ENCODE measurements at places on chromosomes 7 and 10.

DNA sequence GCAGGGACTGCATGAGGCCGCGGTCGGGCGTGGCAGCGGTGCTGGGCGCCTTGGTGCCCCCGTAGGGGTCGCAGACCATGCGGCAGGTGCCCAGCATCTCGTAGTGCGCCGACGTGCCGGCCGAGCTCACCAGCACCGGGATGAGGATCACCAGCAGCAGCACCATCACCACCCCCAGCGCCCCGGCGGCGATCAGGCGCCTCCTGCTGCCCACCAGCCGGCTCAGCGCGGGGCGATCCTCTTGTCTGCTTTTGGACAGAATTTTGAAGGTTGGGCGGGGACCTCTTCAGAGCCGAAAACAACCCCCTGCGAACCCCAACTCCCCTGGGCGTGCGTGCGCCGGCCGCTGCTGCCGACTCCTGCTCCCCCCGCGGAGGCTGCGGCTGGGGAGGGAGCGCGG, 779 bp downstream of the C1QL3 start:
- peak; percentile 9 for DNase-seq

- peak; percentile 51 for DNase-seq
Observed at GRCh38 chr7:45890902-45891461, 2.7 kb downstream of the IGFBP1 start.

GRCh38 chr7:10245406-10245805, 728.3 kb upstream of the PHF14 start:
- no peak for DNase-seq

- DNase-seq = peak; percentile 38
Observed at GRCh38 chr10:118698421-118698820, 56.3 kb downstream of the CACUL1 start.

DNA sequence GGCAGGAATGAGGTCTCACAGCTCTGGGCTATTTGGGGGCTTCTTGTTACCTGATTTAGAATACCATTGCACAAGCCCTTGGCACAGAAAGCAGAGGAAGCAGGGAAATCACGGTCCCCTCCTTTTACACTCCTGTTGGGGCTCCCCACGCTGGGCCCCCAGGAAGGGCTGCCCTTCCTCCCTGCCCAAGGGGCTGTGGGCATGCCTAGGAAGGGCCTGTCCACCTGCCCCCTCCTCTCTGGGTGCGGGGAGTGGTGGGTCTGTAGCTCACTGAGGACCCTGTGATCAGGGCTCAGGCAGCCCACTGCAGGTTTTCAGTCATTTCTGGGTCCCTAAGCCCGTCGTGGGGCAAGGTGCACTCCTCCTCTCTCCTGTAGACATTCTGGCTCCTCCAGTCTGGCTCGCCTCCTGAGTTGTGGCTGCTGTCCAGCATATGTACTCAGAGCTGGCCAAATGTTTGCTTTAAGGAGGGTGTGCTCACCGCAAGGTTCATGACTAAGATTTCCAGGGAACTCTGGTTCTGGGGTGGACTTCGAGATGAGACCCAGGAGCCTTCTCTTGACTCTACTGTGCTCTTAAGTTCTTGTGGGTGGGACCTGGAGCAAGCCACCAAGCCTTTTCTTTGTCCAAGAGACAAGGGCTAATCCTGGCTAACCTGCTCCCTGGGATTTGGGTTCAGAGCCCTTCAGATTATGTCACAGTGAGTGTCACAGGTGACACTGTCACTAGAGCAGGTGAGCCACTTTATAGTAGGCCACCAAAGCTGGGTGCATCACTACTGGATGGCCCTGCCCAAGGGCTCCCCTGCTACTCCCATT, 56.0 kb downstream of the TACR2 start:
- DNase-seq = peak; percentile 72

DNA sequence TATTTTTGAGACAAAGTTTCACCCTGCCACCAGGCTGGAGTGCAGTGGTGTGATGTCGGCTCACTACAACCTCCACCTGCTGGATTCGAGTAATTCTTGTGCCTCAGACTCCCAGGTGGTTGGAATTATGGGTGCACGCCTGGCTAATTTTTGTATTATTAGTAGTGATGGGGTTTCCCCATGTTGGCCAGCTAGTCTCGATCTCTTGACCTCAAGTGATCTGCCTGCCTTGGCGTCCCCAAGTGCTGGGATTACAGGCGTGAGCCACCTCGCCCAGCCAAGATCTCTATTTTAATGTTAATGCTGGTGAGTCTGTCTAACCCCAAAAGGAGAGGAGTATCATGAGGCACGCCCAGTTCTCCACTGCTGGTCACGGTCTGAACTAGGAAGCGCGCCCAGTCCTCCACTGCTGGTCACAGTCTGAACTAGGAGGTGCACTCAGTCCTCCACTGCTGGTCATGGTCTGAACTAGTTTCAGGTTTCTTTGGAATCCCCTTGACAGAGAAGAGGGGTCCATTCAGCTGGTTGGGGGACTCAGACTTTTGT, 5.6 kb upstream of the LRRC27 start:
- DNase-seq = no peak

DNA sequence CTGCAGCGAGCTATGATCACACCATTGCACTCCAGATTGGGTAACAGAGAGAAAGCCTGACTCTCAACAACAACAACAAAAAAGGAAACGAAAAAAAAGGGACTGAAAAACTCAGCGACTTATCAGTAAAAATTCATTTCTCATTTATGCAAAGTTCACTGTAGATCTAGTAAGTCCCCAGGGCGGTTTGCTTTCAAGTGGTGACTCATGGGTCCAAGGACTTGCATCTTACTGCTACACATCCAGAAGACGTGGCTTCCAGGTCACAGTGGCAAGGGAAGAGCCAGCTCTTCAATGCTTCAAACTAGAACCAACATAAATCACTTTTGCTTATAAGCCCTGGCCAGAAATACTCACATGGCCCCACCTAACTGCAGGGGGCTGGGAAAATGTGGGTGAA, 178.3 kb upstream of the AUTS2 start:
- DNase-seq = peak; percentile 45

- DNase-seq = peak; percentile 49
Observed at GRCh38 chr7:81075150-81075549, 156.3 kb upstream of the SEMA3C start.

GRCh38 chr10:119896937-119897770, 4.6 kb downstream of the SEC23IP start:
- no peak for DNase-seq

- peak; percentile 63 for DNase-seq
Observed at GRCh38 chr10:32985775-32986350, 27.8 kb upstream of the ITGB1 start.

GRCh38 chr7:142468871-142469665, 211.2 kb upstream of the PRSS58 start:
- no peak for DNase-seq

GRCh38 chr10:43323245-43323644, 48.2 kb upstream of the FXYD4 start:
- DNase-seq = no peak

- DNase-seq = peak; percentile 35
Observed at GRCh38 chr7:94649450-94649849, 6.5 kb downstream of the SGCE start.

DNA sequence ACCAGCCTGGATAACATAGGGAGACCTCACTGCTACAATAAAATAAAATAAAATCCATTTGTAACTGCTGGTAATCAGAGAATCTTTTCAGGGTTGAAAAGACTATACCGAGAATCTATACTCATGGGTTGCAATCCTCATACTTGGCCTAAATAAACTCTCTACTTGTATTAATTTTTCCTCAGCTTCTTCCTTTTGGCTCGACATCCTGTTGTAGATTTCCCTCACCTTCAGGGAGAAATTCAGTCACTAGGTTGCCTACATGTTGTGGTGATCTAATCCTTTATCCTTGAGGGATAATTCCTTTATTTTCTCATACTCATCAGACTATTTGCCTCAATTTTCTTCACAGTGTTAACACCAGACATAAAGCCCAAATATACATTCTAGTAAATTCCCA, 1093.4 kb downstream of the SORCS3 start:
- DNase-seq = no peak

DNA sequence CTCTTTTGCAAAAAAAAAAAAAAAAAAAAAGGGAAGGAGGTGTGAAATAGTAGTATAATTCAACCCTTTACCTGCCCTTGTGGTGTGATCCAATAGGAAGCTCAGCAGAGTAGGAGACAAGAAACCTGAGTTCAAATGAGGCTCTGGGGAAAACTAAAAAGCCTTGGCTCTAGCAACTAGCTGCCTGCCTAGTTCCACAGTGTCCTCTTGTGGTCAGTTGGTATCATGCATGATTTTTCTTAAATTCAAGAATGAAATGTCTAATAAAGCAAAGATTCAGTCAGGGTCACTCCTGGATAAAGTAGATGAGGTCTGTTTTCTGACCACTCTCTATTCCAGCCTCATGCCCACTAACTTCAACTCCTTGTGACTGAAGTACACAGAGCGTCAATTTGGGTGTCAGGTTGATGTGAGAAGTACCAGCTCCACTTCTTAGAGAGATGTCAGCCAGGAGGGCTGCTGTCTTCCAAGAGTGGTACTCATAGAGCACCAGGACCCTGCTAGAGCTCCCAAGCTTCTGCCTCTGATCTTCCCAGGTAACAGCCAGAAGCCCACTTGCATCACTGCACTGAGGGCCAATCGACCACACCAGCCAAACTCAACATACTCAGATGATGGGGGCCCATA, 10.5 kb downstream of the LSM5 start:
- peak; percentile 37 for DNase-seq

DNA sequence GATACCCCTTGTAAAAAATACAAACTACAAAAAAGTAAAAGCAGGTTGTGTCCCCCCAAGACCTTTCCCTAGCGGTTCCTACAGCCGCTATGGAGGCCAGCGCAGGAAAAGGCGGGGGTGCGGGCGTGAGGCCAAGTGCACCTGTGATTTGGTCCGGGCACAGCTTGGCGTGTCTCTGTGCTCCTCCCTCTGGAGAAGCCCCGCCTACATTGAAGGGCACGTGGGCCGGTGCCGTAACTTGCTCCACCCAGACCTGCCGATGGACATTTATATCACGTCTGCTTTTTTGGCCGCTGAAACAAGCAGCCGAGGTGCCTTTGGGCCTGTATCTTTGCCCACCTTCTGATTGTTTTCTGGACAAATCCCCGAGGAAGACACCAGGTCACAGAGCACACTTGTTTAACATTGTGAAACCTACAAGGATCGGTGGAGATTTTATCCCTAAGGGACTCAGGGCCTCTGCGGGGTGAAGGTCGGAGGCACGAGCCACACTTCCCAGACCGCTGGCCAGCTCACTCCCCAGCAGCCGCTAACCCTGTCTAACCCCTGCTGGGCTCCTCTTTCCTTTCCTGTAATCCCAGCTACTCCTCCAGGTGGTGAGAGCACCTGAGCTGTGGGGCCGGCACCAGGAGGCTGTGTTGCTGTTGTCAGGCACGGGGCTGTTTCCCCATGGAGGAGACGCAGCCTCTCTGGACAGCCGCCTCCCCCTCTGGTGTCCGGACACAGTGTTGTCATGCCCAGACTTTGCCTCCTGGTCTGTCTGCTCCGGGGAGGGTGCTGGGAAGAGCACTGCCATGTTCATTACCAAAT, 18.8 kb upstream of the INPP5A start:
- no peak for DNase-seq

DNA sequence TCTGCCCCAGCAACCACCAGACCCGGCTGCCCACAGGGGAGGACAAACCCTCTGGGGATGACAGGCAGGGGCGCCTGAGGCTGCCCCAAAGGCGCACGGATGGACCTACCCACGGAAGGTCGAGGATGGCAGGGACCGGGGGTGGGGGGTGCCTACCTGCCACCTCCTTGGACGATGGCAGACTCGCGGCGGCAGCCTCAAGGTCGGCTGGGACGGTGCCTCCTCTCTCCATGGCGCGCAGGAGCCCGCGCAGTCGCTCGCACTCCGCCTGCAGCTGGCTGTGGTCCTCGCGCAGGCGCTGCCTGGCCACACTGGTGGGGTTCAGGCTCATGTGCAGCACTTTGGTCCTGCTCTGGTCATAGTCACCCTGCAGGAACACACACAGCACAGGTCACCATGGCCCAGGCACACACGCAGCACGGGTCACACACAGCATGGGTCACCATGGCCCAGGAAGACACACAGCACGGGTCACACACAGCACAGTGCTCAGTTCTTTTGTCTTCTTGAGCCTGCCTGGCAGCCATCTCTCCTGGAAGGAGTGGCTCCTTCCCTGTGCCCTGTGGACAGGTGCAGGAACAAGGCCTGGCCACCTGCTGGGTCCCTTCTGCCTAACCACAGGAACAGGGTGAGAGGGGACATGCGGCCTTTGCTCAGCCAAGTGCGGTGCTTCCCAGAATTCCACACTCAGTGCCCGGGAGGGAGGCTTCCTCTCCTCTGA, 266.6 kb downstream of the ELFN1 start:
- DNase-seq = no peak

- DNase-seq = no peak
Observed at GRCh38 chr7:133529861-133530260, 277.0 kb downstream of the EXOC4 start.

GRCh38 chr7:102834466-102834865, 78.3 kb upstream of the LRRC17 start:
- DNase-seq = no peak

DNA sequence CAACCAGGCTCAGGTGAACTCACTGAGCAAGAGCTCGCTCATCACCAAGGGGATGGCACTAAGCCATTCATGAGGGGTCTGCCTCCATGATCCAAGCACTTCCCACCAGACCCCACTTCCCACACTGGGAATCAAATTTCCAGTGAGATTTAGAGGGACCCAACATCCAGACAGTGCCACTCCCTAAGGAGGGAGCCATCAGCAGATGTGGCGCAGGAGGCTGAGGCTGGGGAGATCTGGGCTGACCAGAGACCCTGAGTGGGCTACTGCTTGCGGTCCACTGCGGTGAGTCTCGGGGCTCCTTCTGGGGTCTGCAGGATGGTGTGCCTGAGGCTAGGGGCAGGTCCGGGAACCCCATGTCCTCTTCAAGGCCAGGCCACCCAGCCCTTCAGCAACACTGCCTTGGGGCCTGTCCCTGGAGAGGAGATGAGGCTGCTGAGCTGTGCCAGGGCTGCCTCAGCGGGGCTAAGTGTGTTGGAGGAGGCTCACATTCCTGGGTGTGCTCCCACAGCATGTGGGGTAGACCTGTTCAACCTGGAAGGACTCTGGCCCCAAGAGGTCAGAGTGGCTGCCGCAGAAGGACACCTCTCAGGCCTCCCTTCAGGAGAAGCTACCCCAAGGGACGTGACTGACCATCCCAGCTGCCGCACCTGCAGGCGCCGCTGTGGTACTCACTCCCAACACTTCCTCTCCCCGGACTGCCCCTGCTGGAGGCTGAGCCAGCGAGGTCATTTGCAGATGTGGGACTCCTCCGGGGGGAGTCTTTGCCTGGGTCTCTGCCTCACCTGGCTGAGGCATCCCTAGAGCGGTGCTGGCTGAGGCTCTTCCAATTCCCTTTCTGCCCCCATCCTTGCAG, 22.3 kb upstream of the PCBD1 start:
- no peak for DNase-seq

DNA sequence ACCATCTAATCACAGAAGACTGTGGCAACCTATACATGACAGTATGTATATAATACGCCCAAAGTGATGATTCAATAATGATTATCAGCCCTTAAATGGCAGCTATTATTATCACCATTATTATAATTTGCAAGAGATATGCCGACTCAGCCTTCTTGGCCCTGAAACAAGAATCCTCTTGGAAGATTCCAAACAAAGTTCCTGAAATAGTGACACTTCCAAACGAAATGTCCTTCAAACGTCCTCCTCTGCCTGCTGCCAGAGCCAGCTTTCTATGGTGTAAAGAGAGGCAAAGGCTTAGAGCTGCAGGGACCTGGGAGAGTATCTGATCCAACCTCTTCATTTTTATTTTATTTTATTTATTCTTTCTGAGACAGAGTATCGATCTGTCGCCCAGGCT, 36.0 kb downstream of the NRAP start:
- no peak for DNase-seq

Data from fibroblast of skin of abdomen (primary cell).